Stimulated activated effector memory CD8-positive, alpha-beta T cell treated with anti-CD3 and anti-CD28 coated beads, Interleukin-12 subunit alpha, Interleukin-12 subunit beta, amount 100 ng/mL, for 72 hours (primary cell): ENCODE measurements at places on chromosomes 4 and X.

- DNase-seq = no peak
Observed at GRCh38 chrX:28189011-28189410, 207.8 kb upstream of the DCAF8L1 start.

GRCh38 chr4:37977471-37978247 is 17.5 kb downstream of the PTTG2 start:
- peak; percentile 51 for DNase-seq

GRCh38 chr4:16852228-16852627 is 46.2 kb downstream of the LDB2 start:
- DNase-seq = no peak

DNA sequence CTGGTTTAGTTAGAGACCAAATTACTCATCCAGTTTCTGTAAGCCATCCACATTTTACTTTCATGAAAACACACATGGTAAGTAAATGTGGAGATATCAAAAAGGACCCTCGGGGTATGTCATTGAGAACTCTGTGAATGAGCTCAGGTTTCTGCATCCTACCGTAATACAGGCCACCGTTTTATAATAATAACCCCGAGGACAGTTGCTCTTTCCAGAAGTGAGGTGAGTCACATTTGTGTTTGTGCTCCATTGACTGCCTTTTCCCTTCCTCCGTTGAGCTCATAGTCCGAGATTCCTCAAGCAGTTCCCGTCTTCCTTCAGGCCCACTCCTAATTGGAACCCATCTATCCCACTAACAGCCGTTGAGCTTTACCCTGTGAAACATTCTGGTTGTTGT is 95.3 kb downstream of the GRID2 start:
- no peak for DNase-seq

DNA sequence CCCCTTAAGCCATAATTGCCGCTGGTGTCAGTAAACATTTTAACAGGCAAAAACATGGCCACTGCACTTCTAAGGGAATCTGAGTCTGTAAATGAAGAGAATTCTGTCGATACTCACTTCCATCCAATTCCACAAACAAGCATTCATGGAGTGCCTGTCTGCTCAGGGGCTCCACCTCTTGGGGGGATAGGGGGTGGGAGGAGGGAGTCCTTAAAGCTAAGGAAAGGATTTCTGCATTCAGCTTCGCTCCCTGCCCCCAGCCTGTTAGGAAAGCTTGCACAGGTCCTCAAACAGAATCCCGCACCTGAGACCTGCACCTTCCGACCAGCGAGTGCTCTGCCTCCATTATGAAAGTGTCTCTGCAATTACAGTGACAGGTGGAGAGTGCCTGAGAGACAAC is 130.2 kb upstream of the KIT start:
- no peak for DNase-seq

- no peak for DNase-seq
Observed at GRCh38 chrX:39905946-39906345, 191.8 kb downstream of the BCOR start.

GRCh38 chr4:89837993-89838390 is 1.0 kb upstream of the SNCA start:
- DNase-seq = no peak

GRCh38 chrX:14357314-14357713 is 172.0 kb upstream of the GLRA2 start:
- DNase-seq = no peak

GRCh38 chr4:145076469-145076855 is 21.5 kb downstream of the ANAPC10 start:
- no peak for DNase-seq

- DNase-seq = no peak
Observed at GRCh38 chr4:182144626-182145333, 98.4 kb upstream of the TENM3 start.

DNA sequence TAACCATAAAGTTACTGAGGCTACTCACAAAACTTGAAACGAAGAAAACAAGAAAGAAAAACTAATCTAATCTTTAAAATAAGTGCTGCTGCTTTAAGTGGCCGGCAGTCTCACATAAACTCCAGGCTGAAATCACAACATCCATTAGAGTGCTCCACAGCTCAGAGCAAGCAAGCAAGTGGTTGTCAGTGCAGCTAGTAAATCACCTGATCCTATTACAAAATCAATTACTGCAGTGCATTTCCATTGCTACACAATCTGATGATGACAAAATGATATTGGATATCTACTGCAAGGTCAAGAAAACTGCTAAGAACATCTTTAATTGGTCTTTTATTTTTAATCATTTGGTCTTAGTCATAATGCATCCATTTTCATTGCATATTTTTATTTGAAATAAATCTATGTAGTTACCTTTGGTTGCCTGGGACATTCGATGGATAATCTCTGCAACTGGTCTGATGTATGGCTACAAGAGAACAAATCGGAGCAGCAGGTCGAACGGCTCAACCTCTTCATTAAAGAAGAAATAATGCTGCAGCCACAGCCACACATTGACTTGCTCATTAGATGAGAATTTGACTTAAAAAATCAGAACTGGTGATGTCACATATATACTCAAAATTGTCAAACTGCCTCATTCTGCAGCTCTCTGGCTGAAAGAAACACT is 87.7 kb downstream of the FBXW7 start:
- no peak for DNase-seq

GRCh38 chr4:12844141-12844540 is 640.0 kb downstream of the RAB28 start:
- no peak for DNase-seq

GRCh38 chr4:86055898-86056297 is 304.0 kb downstream of the MAPK10 start:
- DNase-seq = no peak

DNA sequence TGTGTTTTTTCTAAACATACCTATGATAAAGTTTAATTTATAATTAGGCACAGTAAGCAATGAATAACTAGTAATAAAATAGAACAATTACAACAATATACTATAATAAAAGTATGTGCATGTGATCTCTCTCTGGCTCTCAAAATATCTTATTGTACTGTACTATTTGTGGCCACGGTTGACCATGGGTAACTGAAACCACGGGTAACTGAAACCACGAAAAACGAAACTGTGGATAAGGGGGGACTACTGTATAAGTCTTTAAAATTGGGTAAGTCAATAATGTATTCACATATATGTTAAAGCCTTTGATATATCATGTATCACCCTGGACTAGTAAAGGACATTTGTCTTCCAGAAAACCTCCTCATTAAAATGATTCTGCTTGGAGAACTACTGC is 20.0 kb downstream of the TMEM154 start:
- DNase-seq = no peak

DNA sequence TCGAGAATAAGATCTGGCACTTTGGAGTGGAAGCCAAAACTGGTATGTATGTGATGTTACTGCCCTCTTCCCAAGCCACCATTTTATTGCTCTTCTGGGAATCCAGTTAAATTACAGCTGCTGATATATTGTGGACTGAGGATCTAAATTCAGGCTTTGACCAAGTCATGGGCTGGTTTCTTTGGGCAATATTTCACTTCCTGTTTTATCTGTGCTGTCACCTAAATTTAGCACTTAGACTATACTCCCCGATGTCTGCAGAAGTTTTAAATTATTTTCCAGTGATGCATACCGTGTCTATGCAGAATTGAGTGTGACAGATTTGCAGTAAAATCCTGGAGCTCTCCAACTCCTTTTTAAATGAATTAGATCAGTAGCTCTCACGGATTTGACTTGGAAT is 100.0 kb downstream of the TEX13A start:
- DNase-seq = no peak

GRCh38 chrX:75603833-75604232 is 81.0 kb upstream of the ZDHHC15 start:
- DNase-seq = no peak

GRCh38 chr4:161419822-161420221 is 744.0 kb downstream of the FSTL5 start:
- no peak for DNase-seq

- DNase-seq = no peak
Observed at GRCh38 chrX:103861200-103861599, 29.1 kb upstream of the RAB9B start.

GRCh38 chrX:137916090-137916746 is 350.3 kb downstream of the ZIC3 start:
- no peak for DNase-seq

DNA sequence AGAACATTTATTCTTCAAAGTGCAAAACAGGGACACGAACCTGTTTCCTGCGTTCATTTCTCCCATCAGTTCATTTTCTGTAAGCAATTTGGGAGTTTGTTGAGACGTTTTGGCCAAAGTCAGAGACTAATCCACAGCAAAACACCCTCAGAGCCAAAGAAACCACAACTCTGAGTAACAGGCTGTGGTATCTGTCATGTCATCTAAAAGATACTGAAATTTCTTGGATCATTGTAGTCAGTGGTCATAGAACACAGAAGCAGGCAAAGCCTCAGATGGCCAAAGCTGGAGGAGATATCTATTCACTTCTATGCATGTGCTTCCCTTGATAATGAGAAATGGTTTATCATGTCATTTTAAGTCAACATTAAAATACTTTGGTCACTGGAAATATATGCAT is 485.6 kb upstream of the GALNT7 start:
- no peak for DNase-seq

DNA sequence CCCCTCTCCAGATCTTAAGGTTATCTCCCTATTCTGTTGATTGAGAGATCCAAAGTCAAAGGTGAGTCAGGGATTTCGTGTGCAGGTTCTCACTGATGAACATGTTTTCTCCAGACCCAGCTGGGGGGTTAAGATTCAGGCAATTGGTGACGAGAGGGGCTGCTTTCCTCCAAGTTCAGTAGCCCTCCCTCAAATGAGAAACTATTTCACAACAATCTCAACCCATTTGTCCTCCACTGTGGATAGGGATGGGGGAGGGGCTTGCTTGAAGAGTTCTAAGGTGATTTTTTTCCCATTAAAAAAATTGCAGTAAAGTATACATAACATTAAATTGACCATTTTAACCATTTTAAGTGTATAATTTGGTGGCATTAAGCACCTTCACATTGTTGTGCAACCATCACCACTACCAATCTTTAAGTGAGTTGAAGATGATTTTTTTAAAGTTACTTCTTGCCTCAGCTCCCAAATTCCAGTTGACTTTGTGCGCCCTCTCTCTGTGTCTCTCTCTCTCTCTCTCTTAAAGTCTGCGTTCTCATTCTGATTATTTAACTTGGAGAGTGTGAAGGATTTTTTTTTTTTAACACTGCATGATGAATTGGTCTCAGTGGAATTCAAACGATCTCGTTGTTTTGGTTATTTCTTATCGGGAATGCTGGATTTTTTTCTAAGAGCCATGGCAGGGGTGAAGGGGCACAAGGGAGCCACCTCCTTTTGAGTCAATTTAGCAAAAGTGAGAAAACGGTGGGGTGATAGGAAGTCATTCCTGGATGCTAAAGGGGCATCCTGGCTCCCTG is 175.9 kb downstream of the SHROOM3 start:
- DNase-seq = no peak

GRCh38 chr4:141006242-141006802 is 126.9 kb downstream of the RNF150 start:
- DNase-seq = no peak

- no peak for DNase-seq
Observed at GRCh38 chrX:23592741-23593140, 74.6 kb upstream of the PRDX4 start.

GRCh38 chr4:651884-652642 is 22.0 kb downstream of the ATP5ME start:
- no peak for DNase-seq

DNA sequence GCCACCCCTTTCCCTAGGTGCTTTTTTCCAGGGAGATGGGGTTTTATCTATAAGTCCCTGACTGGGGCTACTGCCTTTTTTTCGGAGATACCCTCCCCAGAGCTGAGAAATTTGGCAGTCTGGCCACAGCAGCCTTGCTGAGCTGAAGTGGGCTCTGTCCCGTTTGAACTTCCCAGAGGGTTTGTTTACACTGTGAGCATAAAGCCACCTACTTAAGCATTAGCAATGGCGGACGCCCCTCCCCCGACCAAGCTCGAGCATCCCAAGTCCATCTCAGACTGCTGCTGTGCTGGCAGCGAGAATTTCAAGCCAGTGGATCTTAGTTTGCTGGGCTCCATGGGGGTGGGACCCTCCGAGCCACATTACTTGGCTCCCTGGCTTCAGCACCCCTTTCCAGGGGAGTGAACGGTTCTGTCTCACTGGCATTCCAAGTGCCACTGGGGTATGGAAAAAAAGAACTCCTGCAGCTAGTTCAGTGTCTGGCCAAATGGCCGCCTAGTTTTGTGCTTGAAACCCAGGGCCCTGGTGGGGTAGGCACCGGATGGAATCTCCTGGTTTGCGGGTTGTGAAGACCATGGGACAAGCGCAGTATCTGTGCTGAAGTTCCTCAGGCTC is 456.4 kb upstream of the HTR2C start:
- no peak for DNase-seq

GRCh38 chr4:184066584-184067300 is 150.9 kb downstream of the ENPP6 start:
- DNase-seq = no peak

GRCh38 chrX:119235872-119236622 is at the start of gene PGRMC1:
Gene PGRMC1, plus strand, starts transcription at chrX:119236285. Its CDS starts 79 bp downstream, at chrX:119236364.
- DNase-seq = peak; percentile 80

DNA sequence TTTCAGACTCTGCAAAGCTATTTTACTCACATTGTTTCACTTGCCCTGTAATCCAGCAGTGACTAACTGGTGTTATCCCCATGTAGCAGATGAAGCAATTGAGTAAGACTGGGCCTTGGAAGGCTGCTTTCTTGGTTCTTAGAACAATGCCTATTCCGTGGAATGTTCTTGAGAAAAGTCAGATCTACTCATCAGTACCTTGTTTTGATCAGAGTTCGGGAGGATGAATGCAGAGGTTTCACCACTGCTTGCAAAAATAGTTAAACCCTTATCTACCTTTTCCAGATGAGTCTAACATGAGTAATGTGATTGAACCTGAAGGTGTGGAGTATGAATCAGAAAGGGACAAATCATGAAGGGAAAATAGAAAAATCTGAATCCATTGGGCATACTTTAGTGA is 1.8 kb downstream of the MAOB start:
- no peak for DNase-seq

DNA sequence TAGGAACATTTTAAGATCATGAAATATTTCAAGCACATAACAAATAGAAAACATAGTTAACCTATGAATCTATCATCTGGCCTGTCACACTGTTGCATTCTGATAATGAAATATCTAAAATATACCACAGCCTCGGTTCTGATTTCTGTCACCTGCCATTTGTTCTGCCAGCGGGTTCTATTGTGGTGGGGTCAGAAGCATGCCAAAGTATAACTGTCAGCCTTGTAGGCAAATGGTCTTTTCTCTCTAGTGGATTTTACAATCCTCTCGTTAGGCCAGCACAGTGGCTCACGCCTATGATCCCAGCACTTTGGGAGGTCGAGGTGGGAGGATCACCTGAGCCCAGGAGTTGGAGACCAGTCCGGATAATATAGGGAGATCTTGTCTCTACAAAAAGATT is 47.9 kb downstream of the HTRA3 start:
- no peak for DNase-seq

- DNase-seq = no peak
Observed at GRCh38 chr4:37973441-37973840, 13.2 kb downstream of the PTTG2 start.

- no peak for DNase-seq
Observed at GRCh38 chr4:10715696-10716095, 31.1 kb upstream of the CLNK start.

GRCh38 chrX:22325096-22325495 is 52.4 kb downstream of the CBLL2 start:
- DNase-seq = no peak
